AG04450 (cell line): ENCODE measurements at places on chromosomes 7 and 10.
A peak's percentile ranks its signal among the peaks of the same experiment; 100 is the strongest.

DNA sequence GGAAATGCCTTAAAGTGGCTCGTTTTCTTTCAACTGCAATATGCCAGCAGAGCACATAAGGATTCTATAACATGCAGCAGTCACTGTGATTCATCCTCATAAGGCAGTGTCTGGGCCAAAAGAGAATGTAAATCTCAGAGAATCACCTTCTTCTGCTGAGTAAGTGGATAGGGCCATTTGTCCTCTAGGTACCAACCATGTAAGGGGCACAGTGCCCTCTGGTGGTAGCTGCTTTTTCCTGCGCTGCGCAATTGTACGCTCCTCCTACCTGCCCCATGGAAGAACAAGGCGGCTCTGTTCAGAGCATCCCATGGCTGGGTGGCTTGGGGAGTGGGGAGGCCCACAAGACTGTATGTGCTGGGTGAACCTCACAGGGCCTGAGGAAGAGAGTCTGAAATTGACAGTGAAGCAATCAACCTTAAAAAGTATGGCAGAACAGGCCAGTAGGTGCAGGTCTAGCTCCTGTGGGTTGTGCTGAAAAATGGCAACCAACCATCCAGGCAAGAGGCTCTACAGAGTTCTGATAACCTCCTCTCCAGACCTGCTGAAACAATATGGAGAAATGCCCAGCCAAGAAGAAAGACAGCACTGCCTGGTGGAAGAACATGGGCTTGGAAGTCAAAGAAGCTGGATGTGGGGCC lies 78.6 kb upstream of the C10orf90 start:
- peak; percentile 58 for DNase-seq

GRCh38 chr7:53541475-53541874 lies 506.0 kb downstream of the POM121L12 start:
- no peak for DNase-seq

DNA sequence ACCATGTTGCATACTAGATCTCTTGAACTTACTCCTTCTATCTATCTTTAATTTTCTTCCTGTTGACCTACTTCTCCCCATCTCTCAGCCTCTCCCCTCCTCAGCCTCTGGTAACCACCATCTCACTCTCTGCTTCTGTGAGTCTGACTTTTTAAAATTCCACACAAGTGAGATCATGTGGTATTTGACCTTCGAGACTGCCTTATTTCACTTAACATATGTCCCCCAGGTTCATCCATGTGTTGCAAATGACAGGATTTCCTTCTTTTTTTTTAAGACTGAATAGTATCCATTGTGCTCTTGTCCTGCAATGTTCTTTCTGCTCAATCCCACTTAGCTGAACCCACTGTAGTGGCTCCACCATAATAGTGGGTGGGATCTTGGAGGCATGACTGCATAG lies 51.4 kb upstream of the DNAJC1 start:
- no peak for DNase-seq

DNA sequence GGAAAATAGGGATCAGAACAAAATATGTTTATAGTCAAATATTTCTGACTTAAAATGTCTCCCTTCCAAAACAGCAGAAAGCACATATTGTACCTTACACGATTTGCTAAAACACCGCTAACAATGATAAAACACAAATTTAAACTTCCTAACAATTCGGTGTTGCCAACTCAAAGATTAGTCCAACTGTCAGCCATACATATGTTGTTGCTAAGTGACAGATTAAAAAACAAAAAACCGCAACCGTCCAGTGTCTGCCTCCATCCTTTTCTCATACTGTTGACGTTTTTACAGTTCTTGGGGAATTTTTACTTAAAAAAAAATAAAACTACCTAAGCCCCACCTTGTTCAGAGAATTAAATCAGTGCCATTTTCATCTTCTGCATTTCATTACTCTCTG lies 118.0 kb downstream of the RAB11FIP2 start:
- DNase-seq = no peak

DNA sequence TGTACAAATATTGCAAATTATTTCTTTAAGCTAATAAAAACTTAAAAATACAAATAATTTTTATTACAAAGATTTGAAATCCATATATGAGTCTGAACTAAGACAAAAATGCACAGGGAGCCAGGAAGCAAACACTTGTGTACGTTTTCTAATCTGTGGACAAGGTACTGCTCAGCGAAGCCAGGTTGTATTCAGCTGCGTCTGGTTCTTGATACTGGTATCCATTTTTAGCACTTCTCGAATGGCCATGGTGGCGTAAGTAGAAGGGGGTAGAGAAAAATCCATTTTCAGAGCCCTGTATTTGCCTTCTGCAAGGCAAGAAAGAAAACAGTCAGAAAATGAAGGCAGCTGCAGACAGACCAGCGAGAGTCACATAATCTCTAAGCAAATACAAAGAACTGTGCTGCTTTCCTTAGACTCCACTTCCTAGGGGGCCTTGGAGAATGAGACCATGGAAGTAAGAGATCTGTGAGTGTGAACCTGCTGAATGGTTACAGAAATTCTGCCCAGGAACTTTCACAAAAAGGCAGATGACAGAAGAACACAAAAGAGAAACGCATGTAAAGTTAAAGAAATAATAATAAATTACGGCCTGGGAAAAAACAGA lies 64.3 kb downstream of the PUS7 start:
- DNase-seq = no peak

GRCh38 chr7:122166740-122167139 lies 22.7 kb upstream of the AASS start:
- DNase-seq = no peak

DNA sequence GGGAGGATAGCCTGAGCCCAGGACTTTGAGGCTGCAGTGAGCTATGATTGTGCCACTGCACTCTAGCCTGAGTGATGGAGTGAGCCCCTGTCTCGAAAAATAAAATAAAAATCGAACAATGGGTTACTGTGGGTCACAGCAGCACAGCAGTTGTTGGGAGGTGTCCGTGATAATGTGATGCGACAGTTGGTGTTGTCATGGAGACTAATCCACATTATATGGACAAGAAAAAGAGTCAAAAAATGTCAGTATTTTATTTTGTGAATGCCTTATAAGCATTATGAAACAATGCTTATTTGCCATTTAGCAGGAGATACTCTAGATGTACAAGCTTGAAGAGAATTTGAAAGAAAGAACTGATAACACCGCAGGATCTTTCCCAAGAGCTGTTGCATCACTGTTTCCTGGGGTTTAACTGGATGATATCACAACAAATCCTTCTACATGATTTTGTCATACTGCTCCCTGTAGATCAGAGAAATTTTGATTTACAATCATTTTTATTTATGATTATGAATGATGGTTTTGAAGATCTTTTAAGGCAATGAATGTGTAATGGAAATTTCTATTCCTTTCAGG lies 195.4 kb downstream of the BAMBI start:
- DNase-seq = no peak

DNA sequence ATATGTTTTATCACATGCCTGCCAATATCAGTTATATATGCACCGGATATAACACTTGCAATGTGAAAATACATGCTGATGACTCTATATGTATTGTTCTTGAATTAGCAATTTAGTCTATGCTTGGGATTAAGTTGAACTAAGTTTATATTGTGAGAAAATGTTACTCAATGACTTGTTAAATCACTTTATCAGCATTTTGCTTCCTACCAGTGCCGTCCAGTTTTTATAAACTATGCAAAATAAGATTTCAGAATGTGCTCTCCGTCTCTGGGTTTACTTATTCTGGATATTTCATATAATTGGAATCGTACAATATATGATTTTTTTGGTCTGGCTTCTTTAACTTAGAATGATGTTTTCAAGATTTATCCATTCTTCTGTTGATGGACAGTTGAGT lies 25.5 kb upstream of the SLC26A3 start:
- no peak for DNase-seq

- no peak for DNase-seq
Measured at GRCh38 chr10:30868611-30869010, 163.1 kb downstream of the ZNF438 start.

GRCh38 chr10:76429368-76430060 lies 998.1 kb downstream of the LRMDA start:
- DNase-seq = no peak

DNA sequence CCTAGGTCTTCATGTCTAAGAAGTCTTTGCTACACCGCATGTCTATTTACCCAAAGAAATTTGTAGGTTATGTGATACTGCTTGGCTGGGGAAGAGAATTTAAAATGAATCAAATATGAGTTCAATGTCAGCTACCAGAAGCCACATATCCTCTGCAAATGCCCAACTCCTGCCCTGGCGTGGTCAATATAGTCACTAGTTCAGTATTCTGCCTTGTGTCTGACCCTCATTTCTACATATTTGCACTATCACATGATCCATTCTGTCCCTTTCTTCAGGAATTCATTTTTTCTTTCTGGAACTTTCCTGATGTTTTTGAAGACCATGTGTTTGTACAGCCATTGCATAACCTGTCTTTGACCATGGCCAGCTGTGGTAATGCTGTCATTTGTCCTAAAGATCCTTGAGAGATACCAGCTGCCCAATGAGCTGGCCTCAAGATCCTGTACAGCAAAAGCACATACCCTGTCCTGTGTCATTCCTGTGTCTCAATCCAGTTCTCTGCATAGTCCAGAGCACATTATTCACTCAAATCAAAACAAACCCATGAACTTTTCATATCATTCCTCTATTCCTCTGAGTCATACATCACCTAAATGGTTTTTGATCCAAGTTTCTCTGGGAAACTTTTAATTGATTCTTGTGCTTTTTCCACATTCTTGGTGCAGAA lies 524.5 kb downstream of the PARD3 start:
- peak; percentile 65 for DNase-seq

DNA sequence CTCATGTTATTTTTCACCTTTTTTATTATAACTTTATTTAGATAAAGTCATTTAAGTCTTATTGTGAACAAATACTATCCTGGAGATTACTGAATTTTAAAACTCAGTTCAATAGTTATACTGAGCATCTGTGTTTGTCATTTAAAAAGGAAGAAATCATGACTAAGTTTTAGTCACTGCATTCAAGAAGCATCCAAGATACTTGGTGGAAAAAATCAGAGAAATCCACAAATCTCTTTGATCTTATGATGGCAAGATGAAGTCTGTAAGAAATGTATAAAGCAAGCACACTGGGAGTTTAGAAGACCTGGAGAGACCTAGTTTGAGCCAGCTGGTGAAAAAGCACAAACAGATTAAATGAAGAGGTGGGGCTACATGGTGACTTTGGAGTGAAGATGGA lies 529.8 kb upstream of the IGFBP3 start:
- DNase-seq = no peak

GRCh38 chr10:26378861-26379294 lies 59.3 kb upstream of the APBB1IP start:
- DNase-seq = no peak

- DNase-seq = peak; percentile 1
Measured at GRCh38 chr10:50788951-50789945, 49.5 kb downstream of the ASAH2B start.

DNA sequence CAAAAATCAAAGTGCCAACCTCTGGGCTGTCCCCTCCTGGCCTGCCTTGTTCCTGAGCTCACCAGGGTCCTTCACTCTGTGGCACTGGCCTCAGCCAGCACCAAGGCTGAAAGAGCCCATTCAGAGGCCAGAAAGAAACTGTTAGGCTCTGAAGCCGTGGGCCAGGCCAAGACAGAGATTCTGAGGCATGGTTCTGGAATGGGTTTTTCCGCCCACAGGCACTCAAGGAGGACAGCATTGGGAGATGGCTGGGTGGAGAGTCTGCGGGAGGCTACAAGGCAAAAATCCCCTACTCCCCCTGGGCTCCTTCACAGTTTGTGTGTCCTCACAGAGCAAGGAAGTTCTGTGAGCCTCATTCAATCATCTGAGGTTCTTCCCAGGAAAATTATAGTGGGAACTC lies 31.7 kb downstream of the GRIFIN start:
- peak; percentile 33 for DNase-seq

- DNase-seq = no peak
Measured at GRCh38 chr7:147915781-147916180, 674.8 kb upstream of the C7orf33 start.
